ENCODE measurements at places on chromosomes 11 and 22.

DNA sequence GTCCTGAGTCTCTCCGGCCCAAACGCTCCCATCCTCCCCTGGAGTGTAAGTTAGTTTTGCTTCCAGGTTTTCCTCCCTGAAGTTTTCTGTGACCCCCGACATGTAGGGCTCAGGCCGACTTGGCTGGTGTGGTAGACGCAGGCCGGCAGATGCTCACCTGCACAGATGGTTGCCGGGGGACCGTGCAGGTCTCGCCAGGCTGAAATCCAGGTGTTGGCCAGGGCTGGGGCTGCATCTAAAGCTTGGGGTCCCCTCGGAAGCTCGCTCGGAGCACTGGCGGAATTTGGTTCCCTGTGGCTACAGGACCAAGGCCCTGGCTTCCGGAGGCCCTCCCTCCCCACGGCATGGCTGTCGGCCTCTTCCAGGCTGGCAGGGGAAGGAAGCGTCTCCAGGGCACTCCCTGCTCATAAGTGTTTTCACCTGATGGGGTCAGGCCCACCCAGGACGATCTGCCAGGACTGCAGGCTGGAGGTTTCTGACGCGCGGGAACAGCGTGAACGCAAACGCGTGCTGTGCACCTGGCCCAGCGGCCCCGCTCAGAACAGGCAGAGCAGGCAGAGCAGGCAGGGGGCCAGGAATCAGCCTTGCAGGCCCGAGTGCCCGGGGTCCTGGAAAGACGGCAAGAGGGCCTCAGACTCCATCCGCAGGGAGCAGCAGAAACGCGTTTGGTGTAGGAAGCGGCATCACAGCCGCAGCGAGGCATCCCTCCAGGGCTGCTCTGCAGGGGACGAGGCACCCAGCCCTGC is 258.2 kb downstream of the BRD1 start:
- peak; percentile 57 for DNase-seq

- no peak for DNase-seq
These were observed 38.5 kb downstream of the TNRC6B start for GRCh38 chr22:40216041-40216756.

GRCh38 chr11:65445604-65446445 is 23.2 kb downstream of the NEAT1 start:
- DNase-seq: no peak

- DNase-seq: no peak
These were observed 187.3 kb upstream of the B3GAT1 start for GRCh38 chr11:134599299-134599771.

GRCh38 chr11:125141686-125142535 is 22.6 kb upstream of the PKNOX2 start:
- peak; percentile 94 for DNase-seq

DNA sequence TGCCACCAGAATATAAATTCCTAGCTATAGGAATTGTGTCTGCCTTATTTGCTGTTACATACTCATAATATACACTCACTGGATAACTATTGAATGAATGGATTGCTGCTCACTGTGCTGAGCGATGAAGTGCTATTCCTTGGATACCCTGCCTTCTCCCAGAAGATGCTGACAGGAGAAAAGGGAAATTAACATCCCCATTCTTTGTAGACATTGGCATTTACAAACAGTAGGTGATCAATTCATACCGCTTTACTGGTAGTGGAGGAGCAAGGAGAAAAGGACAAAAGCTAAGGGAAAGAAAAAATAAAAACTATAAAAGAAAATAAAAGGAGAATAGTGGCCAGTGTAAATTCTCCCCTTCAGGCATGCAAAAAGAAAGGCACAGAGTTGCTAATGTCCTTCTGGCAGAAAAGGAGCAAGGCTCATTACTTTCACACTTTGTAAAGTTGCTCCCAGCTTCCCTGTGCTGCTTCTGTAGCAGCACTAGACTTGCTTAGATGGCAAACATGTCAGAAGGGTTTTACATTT is 183.0 kb downstream of the LUZP2 start:
- peak; percentile 57 for DNase-seq

DNA sequence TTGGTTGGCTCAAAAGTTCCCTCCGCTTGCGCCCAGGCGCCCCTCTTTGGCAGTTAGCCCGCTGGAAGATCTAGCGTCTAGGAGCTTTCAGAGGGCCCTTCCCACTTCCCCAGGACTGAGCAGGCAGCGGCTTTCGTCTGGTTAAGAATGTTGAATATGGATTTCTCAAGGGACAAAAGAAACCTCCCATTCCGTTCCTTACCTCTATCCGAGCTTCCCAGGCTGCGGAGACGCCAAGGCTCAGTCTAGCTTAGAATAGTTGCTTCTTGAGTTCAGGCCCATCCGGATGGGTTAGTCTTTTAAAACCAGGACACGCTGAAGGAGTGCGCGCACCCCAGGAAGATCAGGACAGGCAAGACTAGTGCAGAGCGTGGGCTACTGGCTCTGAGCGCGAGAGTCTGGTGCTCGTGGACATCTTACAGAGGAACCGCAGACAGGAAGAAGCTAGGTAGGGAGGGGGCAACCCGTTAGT is 1.6 kb downstream of the NELL1 start:
- peak; percentile 32 for DNase-seq

DNA sequence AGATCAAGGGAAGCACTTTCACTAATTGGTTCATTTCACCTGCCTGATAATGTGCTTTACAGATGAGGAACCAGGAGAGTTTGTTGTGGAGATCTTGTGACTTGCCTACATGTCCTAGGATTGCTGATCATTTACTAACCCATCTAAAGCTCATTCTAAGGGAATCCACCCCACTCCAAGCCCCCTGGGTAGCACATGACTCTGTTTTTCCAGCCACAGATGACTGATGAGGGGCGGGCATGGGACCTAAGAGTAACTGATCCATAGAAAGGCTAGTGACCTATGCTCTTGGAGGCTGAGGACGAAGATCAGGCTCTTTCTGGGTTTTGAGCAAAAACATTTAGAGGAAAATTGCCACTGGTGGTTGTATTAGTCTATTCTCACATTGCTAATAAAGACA is 378.1 kb downstream of the CADM1 start:
- no peak for DNase-seq

- DNase-seq: peak; percentile 97
These were observed at the start of gene ADAMTS15 for GRCh38 chr11:130448416-130449309. Gene ADAMTS15 (plus strand): TSS chr11:130448645. CDS start chr11:130448974, 329 bp downstream.
